NCI-H446 treated with DMSO at 0.1 percent for 48 hours (cell line): ENCODE measurements at places on chromosomes 4 and X.

DNA sequence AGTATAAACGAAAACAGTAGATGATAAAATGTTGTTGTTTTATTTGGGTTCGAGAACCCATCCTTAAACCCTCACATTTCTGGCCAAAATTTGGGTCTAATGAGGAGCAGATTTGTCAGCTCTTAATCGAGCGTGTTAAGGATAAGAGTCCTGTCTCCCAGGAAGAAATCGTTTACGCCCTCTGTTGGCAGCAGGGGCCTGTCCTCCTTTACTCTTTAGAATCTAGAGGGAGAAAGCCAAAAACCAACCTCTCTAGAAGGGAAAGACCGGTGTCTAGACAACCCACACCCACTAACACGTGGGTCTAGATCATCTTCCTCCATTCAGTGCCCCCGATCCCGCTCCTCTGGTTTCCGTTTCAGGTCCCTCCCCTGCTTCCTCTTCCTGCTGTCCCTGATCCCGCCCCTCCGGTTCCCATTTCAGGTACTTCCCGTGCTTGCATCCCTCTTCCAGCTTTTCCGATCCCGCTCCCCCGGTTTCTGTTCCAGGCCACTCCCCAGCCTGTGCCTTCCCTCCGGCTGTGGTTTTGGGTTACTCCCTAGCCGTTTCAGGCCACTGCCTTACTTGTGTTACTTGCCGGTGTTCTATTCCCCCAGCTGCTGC lies 339.1 kb downstream of the PAPSS1 start:
- DNase-seq, result no peak

DNA sequence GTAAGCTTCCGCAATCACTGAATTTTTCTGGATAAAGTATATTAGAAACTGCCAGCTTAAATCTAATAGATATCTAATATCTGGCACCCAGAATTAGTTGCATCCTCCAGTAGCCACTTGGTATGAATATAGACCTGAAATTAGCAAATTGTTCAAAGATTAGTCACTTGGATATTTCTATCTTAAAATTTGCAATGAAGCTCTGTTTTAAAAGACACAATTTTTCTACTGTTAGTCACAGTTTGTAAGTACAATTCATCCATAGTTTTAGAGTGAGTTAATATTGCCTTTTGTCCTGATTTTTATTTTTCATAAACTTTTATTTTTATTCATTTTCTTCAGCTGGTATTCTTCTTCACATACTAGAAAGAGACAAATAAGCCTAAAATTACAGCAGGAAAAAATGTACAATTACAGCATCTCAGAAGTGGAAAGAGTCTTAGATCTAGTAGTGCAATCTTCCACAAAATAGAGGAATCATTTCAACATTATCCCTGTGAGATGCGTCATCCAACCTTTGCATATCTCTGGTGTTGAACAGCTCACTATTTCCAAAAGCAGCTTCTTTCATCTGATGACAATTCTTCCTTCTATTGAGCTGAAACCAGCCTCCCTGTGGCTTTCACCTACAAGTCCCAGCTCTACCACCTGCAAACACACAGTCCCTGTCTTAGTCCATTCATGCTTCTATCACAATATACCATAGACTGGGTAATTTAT lies 190.0 kb upstream of the AR start:
- DNase-seq, result no peak

GRCh38 chr4:78951862-78952472 lies 12.7 kb upstream of the PAQR3 start:
- DNase-seq, result peak; percentile 14

DNA sequence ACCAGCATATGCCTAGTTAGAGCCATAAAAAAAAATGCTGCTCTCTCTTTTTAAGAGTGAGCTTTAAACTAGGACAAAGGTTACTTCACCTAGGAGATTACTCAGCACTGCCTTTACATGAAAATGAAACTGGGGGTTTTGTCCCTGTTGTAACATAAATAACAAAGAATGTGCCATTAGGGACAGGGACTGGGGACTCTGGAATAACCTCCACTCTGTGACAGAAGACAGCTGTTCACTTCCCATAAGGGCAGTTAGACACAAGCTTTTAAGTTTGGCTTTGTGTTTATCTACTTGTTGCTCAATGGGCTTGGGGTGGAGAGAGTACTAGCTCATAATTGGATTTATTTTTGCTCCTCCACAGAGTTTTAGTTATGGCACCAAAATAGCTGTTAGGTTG lies 11.9 kb downstream of the ENPEP start:
- no peak for DNase-seq

DNA sequence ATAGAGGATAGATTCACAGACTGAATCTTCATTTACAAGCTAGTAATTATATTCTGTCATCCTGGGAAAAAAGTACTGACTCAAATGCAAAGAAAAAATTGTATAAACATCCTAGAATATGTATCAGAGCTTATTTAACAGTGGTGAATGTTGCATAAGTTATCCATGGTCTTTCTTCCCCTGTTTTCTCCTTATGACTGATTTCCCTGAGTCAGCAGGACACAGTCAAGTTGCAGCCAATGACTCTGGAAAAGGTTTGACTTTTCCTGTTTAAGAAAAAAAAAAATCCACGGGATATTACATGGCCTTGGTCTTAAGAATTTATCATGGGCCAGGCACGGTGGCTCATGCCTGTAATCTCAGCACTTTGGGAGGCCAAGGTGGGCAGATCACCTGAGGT lies 36.5 kb downstream of the INPP4B start:
- no peak for DNase-seq

- no peak for DNase-seq
Measured at GRCh38 chrX:727738-728621, 97.4 kb downstream of the SHOX start.

DNA sequence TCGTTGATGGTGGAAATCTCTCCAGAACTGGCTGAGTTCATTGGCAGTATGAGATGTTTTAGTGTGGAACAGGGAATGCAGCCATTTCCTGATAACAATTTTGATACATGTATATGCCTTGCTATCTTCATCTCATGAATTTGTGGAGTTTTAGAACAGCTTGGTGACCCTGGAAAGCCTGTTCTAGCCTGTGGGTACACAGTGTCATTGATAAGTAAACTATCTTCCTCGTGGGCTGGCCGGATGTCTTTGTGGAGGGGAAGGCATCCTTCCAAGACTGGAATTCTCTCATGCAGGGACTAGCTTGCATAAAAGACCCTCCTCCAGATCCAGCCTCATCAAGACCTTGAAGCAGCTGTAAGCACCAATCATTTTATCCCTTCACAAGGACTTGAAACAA lies 40.2 kb upstream of the NUDT10 start:
- DNase-seq, result no peak

DNA sequence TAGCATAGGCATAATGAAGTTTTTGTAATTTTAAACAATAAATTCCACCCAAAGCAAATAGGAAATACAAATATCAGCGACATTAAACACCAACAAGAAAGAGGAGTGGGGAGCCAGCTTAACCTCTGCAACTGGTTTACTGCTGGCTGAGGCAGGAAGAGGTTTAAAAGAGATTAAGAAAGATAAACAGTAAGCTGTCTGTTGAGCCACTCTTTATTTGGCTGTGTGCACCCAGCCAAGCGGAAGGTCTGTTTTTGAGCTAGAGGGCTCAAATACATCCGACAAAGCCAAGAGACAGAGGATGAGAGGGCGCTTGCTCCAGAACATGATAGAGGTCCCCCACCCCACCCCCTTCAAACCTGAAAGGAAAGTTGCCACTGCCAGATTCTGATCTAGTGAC lies 191.4 kb downstream of the MGST2 start:
- peak; percentile 35 for DNase-seq

DNA sequence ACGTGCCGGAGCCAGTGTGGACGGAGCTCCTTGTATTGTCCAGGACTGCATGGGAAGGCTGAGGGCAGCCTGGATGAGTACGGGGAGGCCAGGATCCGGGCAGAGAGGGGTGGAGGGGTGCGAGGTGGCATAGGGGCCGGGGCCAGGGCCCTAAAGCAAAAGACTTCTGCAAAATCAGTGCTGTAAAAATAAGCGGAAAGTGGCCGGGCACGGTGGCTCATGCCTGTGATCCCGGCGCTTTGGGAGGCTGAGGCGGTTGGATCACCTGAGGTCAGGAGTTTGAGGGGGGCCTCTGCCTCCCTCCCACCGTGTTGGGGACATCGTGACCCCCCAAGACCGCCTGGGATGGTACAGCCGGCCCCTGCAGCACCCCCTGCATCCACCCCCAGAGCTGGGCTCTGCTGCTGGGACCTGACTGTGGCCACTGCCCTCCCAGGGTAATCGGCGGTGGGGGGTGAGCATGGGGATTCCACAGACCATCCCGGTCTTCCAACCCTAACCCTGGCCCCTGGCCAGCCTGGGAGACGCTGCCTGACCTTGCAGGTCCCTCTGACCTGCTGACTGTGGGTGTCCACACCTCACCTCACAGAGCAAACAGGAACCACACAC lies 23.4 kb upstream of the PLCXD1 start:
- DNase-seq, result no peak

- DNase-seq, result no peak
Measured at GRCh38 chr4:73187325-73187724, 71.3 kb downstream of the ANKRD17 start.
